ENCODE measurements at places on chromosomes 7 and 10. TPM values are rescaled to one million over a fixed set of nuclear protein-coding genes. Genes with fewer than 3 reads are reported as not detected.

SPDYE6 gene
- not detected for total RNA-seq

GPR26 gene
- 0.09 TPM for total RNA-seq

EFCAB10 gene
- 3.1 TPM for total RNA-seq

FGFR2 gene
- 81.6 TPM for total RNA-seq

TAC1 gene
- total RNA-seq: 4.3 TPM
